ENCODE measurements at places on chromosomes 3 and 15.

DNA sequence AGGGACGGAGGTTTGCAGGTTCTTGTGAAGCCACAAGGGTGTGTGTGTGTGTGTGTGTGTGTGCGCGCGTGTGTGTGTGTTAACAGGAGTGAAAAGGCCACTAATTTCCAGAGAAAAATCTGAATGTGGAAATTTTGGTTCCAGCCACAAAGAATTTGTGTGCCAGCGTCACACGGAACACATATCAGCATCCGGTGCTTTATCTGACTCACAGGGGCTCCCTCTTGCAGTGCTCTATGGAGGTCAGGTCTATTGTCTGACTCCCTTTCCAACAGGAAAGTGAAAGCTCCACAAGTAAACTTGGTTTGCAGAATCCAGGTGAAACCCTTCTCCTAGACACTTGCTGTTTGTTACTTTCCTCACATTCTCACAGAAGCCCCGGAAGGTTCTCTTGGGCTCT lies 6.2 kb downstream of the CLDN11 start:
- DNase-seq, result no peak

GRCh38 chr15:45112143-45112590 lies 1.8 kb downstream of the DUOX2 start:
- DNase-seq, result no peak

GRCh38 chr15:84982301-84982920 lies 755 bp downstream of the PDE8A start:
- peak; percentile 84 for DNase-seq

DNA sequence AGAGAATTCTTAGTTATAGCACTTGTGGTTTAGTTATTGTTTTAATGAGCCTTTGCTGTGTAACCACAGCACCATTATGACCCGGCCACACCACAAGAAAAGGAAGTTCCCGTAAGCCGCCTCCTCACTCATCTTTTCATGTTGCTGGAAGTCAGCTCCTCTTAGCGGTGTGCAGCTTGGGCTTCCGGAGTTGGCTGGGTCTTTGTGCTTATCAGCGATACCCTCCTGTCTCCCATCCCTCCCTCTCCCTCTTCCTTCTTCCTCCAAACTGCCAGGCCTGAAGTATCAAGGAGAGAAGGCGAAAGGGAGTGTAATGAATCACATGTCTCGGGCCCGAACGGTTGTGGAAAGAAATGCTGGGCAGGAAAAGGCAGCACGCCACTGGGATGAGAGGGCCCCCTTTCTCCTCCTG lies 353.5 kb downstream of the MCTP2 start:
- no peak for DNase-seq

DNA sequence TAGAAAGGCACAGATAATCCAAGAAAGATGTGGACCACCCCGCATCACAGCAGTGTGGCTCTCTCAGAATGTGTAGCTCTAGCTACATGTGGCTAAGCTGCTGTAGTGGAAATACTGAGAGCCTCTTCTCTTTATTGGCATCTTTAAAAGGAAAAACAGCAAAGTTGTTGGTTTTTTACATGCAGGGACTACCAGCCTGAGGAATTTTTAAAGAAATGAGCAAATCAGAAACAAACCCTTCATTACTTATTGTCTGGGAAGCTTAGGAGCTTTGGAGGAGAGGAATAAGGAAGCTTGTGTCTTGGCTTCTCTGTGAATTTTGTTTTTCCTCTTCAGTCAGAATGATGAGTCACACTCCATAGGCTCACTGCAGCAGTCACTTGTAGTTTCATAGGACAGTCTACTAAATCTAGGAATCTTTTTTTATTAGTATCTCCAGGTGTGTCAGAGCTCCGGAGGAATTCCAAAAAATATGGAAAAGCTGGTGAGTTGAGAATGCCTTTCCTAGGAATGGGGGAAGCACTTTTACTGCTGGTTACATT lies 27.5 kb downstream of the POLG start:
- DNase-seq, result no peak

GRCh38 chr3:31777887-31778286 lies 203.2 kb downstream of the OSBPL10 start:
- no peak for DNase-seq

All from left lobe of liver (tissue), 2 donors.